Naive thymus-derived CD8-positive, alpha-beta T cell (primary cell): ENCODE measurements at places on chromosomes 12 and 14.

DNA sequence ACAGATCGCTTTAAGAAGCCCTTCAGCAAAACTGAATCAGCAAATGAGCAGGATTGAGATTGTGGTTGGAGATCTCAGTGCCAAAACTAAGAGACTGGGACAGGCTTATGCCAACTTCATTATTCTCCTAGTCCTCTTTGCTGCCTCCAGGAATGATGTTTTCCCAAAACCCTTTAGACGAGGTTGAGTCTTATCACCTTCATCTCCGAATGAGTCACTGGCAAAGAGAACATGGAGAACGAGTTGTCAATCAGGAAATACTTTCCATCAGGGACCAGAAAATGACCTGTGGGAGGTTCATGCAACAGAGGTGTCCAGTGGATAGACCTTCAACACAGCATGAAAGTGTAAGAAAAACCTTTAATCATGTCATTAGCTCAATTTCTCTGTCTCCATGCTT, 461.5 kb downstream of the RMST start:
- no peak for DNase-seq

DNA sequence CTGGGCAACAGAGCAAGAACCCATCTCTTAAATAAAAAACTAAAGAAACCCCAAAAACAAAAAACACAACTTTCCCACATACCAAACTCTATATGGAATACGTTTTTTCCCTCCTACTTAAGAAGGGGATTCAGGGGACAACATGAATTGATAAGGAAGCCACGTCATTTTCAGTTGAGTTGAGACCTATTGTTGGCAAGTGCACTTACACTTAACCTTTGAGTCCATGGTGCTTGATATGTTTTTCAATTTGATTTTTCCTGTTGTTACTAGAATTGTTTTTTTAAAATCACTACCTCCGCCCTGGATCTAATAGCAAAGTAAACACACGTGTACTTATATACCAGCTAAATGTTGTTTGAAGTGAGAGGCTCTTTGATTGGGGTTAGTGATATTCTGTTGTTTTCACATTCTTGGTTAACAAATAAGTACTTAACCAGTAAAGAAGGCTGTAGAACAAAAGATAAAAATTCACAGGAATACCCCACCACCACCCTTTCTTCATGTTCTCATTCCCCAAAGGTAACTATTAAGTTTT, 2.0 kb downstream of the FAM177A1 start:
- DNase-seq = no peak

GRCh38 chr14:79378020-79378419, 833.3 kb downstream of the DIO2 start:
- no peak for DNase-seq

GRCh38 chr12:42370013-42370412, 44.0 kb downstream of the PPHLN1 start:
- DNase-seq = no peak
